ENCODE measurements at places on chromosomes 6 and 20.
A peak's percentile ranks its signal among the peaks of the same experiment; 100 is the strongest.

DNA sequence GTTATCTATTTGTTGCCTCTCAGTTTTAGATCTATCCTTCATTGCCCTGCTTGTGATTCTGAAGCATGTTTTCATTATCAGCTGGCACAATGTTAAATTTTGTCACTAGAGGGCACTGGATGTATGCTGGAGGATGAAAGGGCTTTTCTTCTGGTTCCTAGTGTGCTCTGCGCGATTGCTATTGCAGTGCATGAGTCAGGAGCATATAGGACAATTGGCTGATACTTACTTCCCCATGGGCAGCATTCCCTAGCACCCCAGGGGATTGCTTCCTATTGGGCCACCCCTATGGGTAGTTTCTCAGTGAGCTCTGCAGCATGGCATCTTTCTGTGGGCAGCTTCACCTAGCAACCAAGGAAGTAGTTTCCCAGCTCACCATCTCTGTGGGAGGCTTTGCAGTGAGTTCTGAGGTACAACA is 280.3 kb upstream of the SYNCRIP start:
- peak; percentile 33 for DNase-seq
- no peaks in the 10 kb centered on the region for H3K4me1 ChIP-seq
- no peak overlapping the region for H3K4me3 ChIP-seq
- H3K27ac ChIP-seq: no peak overlapping the region
- H3K36me3 ChIP-seq: no peaks in the 10 kb centered on the region
- H3K27me3 ChIP-seq: no peaks in the 10 kb centered on the region

GRCh38 chr20:48921883-48922820 is 641 bp downstream of the ARFGEF2 start:
- peaks cover 54% of the 10 kb centered on the region for H3K4me1 ChIP-seq
- no peak for DNase-seq
- H3K4me3 ChIP-seq: peak overlapping the region; percentile 95
- no peaks in the 10 kb centered on the region for H3K36me3 ChIP-seq
- peak overlapping the region; percentile 96 for H3K27ac ChIP-seq

DNA sequence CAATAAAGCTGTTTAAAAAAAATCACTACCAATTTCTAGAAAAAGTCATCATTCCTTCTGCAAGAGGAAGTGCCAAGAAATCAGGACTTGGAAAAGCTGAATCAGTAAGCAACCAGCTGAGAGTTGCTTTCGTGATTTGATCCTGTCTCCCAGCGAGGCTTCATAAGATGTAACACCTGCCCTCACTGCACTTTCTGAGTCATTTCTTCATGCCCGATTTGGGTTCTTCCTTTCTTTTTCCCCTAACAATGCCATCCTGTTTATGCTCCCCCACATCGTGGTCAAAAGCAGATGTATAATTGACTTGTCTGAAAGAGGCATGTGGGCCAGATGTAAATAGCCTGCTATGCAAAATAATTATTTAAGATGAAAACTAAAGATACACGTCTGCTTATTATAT is 52.1 kb downstream of the RIPOR2 start:
- peak; percentile 13 for DNase-seq
- H3K4me1 ChIP-seq: peaks cover 2% of the 10 kb centered on the region
- no peak overlapping the region for H3K4me3 ChIP-seq
- peaks cover 9% of the 10 kb centered on the region for H3K36me3 ChIP-seq

DNA sequence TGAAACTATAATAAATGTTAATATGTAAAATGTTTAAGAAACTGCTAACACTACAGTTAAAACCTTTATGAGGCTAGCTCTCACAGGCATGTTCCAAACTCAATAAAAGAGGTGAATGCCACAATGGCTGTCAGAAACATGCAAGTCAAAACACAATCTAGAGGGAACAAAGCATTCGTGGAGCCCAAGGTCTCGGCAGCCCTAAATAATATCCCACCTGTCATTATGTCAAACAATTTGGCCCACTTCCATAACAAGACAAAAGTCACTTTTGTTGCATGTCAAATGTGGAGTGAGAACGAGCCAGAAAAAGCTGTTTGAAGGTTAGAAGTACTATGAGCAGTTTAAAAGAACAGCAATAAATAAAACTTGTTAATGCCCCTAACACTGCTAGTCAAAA is 181.9 kb downstream of the GMDS start:
- no peaks in the 10 kb centered on the region for H3K4me1 ChIP-seq
- H3K27me3 ChIP-seq: no peaks in the 10 kb centered on the region
- DNase-seq: no peak
- no peak overlapping the region for H3K27ac ChIP-seq
- H3K4me3 ChIP-seq: no peak overlapping the region
- no peaks in the 10 kb centered on the region for H3K36me3 ChIP-seq

DNA sequence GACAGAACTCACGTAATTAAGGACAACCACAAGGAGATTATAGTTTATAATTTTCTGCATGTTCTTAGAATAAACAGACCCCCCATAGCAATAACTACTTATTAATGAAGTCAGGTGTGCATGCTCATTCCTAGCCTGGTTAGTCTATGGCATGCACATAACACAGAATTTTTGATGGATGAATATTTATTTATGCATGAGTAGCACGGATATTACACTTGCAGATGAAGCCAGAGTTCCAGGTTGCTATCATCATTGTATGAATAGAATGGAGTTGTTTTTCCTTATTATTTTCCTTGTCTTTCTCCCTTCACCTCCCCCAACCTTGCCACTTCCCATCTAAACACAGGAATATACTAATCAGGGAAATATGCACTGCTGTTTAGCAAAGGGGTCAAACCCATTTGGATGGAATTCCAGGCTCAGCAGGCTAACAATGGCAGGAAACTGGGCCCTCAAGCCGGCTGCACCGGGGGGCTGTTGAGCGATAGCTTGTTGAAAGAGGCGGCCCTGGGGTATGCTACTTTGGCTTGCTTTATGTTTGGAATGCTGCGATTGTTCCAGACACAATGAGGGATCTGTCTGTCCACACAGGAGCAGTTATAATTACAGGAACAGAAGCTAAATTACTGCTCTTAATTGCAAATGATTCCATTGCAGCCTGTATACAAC is 112.6 kb downstream of the TMEM170B start:
- H3K27me3 ChIP-seq: no peaks in the 10 kb centered on the region
- DNase-seq: no peak
- no peaks in the 10 kb centered on the region for H3K36me3 ChIP-seq
- H3K4me1 ChIP-seq: no peaks in the 10 kb centered on the region
- H3K4me3 ChIP-seq: no peak overlapping the region

DNA sequence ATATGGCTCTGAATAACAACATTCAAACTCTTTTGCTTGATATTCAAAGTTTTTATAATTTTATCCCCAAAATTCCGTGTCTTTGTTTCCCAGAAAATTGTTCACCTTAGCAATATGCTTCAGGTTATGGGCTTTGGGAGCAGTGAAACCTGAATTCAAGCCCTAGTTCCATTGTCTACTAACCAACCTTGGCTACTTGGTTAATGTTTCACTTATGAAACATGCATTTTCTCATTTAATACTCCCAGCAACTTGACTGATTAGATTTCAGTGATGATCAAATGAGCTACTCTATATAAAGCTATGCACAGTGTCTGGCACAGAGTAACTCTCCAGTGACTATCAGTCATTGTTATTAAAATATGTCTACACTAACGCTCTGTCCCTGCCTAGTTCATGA is 192.2 kb upstream of the TENT5A start:
- no peak overlapping the region for H3K27ac ChIP-seq
- peaks cover 8% of the 10 kb centered on the region for H3K4me1 ChIP-seq
- no peak overlapping the region for H3K4me3 ChIP-seq
- DNase-seq: no peak
- no peaks in the 10 kb centered on the region for H3K36me3 ChIP-seq
- no peaks in the 10 kb centered on the region for H3K27me3 ChIP-seq

DNA sequence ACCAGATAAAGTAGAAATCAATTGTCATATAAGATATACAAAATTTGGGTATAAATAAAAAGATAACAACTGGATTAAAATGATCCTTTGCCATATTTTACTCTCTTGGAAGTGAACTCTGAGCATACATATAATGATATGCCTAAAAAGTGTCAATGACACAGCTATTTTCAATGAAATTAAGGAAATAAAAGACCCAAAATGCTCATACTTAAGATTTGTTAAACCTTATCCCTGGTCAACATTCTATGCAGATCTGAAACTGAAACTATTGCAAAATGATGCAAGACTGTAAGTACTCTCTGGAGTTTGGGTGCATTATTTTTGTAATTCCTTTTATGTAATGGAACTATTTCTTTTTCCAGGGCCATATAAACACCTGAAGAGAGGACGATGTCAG is 119.0 kb upstream of the SGK1 start:
- no peaks in the 10 kb centered on the region for H3K4me1 ChIP-seq
- H3K36me3 ChIP-seq: no peaks in the 10 kb centered on the region
- H3K27ac ChIP-seq: no peak overlapping the region
- H3K4me3 ChIP-seq: no peak overlapping the region
- no peaks in the 10 kb centered on the region for H3K27me3 ChIP-seq

DNA sequence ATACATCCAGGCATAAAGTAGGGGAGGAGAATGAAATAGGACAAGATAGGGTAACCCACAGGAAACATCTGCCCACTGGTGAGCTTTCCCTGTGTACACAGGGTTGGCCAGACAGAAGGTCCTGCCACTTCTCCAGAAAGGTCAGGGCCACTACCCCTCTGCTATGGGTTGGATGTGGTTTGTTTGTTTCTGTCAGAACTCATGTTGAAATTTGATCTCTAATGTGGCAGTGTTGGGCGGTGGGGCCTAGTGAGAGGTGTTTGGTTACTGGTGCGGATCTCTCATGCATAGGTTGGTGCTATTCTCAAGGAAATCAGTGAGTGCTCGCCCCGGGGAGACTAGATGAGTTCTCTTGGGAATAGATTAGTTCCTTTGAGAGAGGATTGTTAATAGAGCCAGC is 15.6 kb upstream of the MAS1 start:
- H3K27me3 ChIP-seq: peaks cover 8% of the 10 kb centered on the region
- H3K27ac ChIP-seq: no peak overlapping the region
- no peaks in the 10 kb centered on the region for H3K36me3 ChIP-seq
- H3K4me3 ChIP-seq: no peak overlapping the region
- H3K4me1 ChIP-seq: no peaks in the 10 kb centered on the region

GRCh38 chr20:48898896-48899530 is 22.5 kb upstream of the ARFGEF2 start:
- H3K4me3 ChIP-seq: no peak overlapping the region
- peaks cover 15% of the 10 kb centered on the region for H3K4me1 ChIP-seq
- H3K36me3 ChIP-seq: no peaks in the 10 kb centered on the region
- no peak for DNase-seq

DNA sequence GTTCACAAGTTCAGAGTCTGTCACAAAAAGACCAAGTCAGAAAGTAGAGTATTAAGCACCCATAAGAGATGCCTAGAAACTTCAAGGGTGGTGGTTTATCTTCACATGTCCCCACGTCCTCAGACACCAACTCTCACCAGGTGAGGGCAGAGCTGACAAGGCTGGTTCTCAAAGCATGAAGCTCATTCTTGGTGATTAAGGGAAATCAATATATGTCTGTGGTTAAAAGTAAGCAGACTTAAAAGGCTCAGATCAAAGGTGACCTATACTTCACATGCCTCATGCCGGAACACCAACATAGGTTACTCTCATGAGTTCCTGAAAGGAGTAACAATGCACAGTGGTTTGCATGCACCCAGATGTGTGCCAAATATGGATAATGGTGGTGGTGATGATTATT is 27.0 kb downstream of the IL17A start:
- H3K36me3 ChIP-seq: no peaks in the 10 kb centered on the region
- no peak overlapping the region for H3K27ac ChIP-seq
- DNase-seq: no peak
- no peaks in the 10 kb centered on the region for H3K27me3 ChIP-seq
- H3K4me1 ChIP-seq: peaks cover 8% of the 10 kb centered on the region

- peaks cover 11% of the 10 kb centered on the region for H3K4me1 ChIP-seq
- no peak overlapping the region for H3K4me3 ChIP-seq
- H3K27ac ChIP-seq: no peak overlapping the region
- DNase-seq: no peak
Observed at GRCh38 chr20:21322921-21323331, 19.8 kb downstream of the XRN2 start.

DNA sequence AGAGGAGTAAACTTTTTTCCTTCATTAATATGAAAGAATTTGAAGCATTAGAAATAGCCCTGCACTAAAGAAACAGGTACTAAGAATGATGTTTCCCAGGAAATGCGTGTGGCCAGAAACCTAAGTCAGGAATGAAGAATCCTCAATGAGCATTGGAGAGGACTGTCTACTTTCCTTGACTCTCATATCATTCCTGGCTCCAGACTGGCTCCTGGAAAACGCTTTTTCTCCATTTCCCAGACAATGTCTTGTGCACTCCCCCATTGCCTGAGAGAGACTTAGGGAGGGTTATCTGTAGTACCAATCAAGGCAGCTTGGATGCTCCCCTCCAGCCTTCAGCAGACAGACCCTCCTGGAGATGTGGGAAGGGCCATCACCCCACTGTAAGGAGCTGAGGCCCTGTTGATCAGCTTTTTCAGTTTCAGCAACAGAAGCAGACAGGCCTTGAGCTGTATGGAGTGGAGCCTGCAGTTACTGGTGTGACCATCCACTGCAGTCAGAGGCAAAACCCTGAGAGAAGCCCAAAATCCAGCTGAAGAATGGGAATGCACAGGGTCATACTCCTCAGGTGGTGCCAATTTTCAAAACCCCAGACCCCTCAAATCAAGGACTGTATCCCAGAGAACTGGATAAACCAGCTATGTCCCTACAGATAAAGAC is 127.3 kb upstream of the NT5E start:
- no peaks in the 10 kb centered on the region for H3K36me3 ChIP-seq
- H3K27me3 ChIP-seq: no peaks in the 10 kb centered on the region
- H3K4me1 ChIP-seq: no peaks in the 10 kb centered on the region
- no peak for DNase-seq
- H3K27ac ChIP-seq: no peak overlapping the region
- H3K4me3 ChIP-seq: no peak overlapping the region
